Right ventricle myocardium superior (tissue), 1 donor: ENCODE measurements at places on chromosomes 2 and 18. TPM values are rescaled to one million over a fixed set of nuclear protein-coding genes. Genes with fewer than 3 reads are reported as not detected.

DNA sequence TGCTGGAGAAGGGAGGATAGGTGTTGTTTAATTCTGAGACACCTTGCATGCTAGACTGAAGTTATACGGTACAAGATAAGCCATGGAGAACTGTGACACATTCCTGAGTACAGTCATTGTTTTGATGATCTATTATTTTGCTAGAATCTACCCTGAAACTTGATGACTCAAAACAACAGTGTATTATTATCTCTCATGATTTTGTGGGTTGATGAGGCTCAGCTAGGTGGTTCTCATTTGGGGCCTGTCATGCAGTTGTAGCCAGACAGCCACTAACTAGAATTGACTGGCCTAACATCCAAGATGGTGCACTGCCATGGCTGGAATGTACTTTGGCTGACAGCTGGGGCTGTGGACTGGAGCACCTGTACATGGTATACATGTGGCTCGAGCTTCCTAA is 5.4 kb upstream of the IL1R1 start:
- DNase-seq, result no peak

GRCh38 chr2:70520825-70521224 is 32.8 kb downstream of the TGFA start:
- DNase-seq, result no peak

- DNase-seq, result no peak
These were observed 22.4 kb downstream of the ARL6IP6 start for GRCh38 chr2:152740743-152741328.

GRCh38 chr18:78596794-78597345 is 382.7 kb upstream of the SALL3 start:
- no peak for DNase-seq

Gene COLEC12
- 9.1 TPM for total RNA-seq

DNA sequence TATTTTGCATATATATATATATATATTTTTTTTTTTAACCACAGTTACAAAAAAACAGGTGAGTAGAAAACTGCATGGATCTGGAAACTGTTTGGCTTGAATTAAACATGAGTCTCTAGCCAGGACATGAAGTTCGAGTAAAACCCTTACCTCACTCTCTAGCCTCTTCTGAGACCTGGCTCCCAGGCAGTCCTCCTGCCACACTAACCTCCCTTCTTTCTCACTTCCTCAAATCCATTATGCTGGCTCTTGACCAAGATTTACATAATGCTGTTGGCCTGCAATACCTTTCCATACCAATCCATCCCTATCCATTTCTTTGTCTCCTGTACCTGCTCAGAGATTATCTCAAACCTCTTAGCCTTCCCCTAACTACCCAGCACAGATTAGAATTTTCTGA is 34.0 kb downstream of the PIGN start:
- DNase-seq, result no peak

- no peak for DNase-seq
These were observed 28.6 kb upstream of the NEMP2 start for GRCh38 chr2:190563109-190563508.

GRCh38 chr2:120735746-120736170 is at the start of gene GLI2:
GLI2 (plus strand) TSS chr2:120735868; CDS start chr2:120797321, 61,453 bp downstream.
- peak; percentile 83 for DNase-seq

DNA sequence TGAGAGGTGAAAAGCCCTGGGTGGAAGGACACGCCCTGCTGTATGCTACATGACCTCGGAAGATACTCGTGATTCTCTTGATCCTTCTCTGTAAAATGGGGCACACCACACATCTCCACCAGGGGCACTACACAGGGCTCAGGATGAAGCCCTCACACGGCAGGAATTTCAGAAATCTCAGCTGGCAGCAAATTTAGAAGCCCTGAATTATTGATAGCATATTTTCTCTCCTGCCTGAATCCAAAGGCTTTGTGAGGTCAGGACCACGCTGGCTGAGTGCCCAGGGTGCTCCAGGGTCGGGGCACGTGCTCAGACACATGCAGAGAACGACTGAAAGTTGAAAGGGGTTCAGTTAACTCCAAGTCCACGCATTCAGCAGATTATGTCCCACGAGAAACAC is 42.1 kb upstream of the GALR1 start:
- peak; percentile 77 for DNase-seq

GRCh38 chr2:163291790-163292189 is 444.0 kb downstream of the FIGN start:
- no peak for DNase-seq

DNA sequence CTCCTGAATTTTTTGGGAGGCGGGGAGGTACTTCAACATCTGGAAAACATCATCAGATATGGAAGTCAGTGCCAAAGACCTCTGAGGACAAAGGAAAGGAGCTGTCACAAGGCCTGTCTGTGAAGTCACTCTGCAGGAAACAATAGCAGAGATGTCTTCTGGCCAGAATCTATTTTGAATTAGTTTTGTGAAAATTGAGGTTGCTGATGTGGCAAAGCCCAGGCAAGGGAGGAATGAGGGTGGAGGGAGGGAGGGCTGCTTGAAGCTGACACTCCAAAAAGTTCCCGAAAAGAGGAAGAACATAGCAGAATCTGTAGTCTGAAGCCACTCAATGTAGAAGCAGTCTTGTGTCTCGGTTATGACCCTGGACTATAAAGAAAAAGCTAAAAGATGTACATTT is 151.1 kb upstream of the LHCGR start:
- no peak for DNase-seq

DNA sequence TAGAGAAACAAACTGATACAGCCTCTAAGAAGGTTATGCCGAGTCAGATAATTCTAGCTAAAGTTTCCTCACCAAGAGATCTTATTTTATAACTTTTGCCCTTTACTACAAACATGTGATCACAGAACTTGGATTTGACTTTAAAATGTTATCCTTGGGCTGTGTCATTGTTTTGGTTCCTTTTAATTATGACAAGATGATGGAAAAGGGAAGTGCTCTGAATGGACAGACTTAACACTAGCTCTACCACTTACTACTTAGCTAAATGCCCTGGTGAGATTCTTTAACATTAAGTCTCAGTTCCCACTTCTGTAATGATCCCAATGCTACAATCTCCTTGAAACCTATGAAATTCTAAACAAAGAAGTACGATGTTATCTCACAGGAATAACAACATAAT is 69.9 kb downstream of the RTTN start:
- DNase-seq, result no peak
